BJ (cell line): ENCODE measurements at places on chromosomes 1 and 21. TPM values are rescaled to one million over a fixed set of nuclear protein-coding genes. Genes with fewer than 3 reads are reported as not detected.

The OR2G6 gene
- not detected in 2 replicates for polyA plus RNA-seq

The COL24A1 gene
- 0.28 and 0.59 TPM in 2 replicates for polyA plus RNA-seq

The UBL4B gene
- polyA plus RNA-seq = 22.9 and 34.8 TPM in 2 replicates

The INAVA gene
- 0.01 TPM in 1 of 2 replicates, not detected in the other for polyA plus RNA-seq

The UBASH3A gene
- polyA plus RNA-seq = not detected in 2 replicates

The TFAP2E gene
- polyA plus RNA-seq = 0.07 and 0.13 TPM in 2 replicates

The MMEL1 gene
- polyA plus RNA-seq = 0.17 TPM in 1 of 2 replicates, not detected in the other

The TMEM222 gene
- 39.4 and 76.2 TPM in 2 replicates for polyA plus RNA-seq

The HFM1 gene
- not detected in 2 replicates for polyA plus RNA-seq

The CALML6 gene
- 0.31 and 0.45 TPM in 2 replicates for polyA plus RNA-seq

The HCRTR1 gene
- polyA plus RNA-seq = not detected in 2 replicates

The RAB3B gene
- polyA plus RNA-seq = 27.4 and 44.0 TPM in 2 replicates

The PPFIA4 gene
- polyA plus RNA-seq = 2.0 and 3.8 TPM in 2 replicates

The NUP210L gene
- not detected in 2 replicates for polyA plus RNA-seq

The UMODL1 gene
- polyA plus RNA-seq = 0.04 TPM in 1 of 2 replicates, not detected in the other

The OR10Z1 gene
- not detected in 2 replicates for polyA plus RNA-seq

The RAB42 gene
- 2.0 and 2.8 TPM in 2 replicates for polyA plus RNA-seq

The TCEA3 gene
- polyA plus RNA-seq = 17.8 and 21.0 TPM in 2 replicates

The ZFP69B gene
- polyA plus RNA-seq = 1.5 and 2.5 TPM in 2 replicates

The ZNF683 gene
- polyA plus RNA-seq = not detected in 2 replicates

The GUCA2A gene
- polyA plus RNA-seq = not detected in 2 replicates

The TLCD4 gene
- 0.09 and 0.20 TPM in 2 replicates for polyA plus RNA-seq

The RC3H1 gene
- 10.6 and 14.1 TPM in 2 replicates for polyA plus RNA-seq

The AADACL4 gene
- polyA plus RNA-seq = 0.20 and 0.21 TPM in 2 replicates

The AKR7A2 gene
- 51.1 and 73.6 TPM in 2 replicates for polyA plus RNA-seq

The ZNF692 gene
- 13.1 and 19.5 TPM in 2 replicates for polyA plus RNA-seq

The FAM151A gene
- polyA plus RNA-seq = not detected in 2 replicates

The DNASE2B gene
- polyA plus RNA-seq = not detected in 2 replicates

The SLAMF6 gene
- polyA plus RNA-seq = not detected in 2 replicates

The HSD3B1 gene
- polyA plus RNA-seq = not detected in 2 replicates

The TMOD4 gene
- 0.16 and 0.18 TPM in 2 replicates for polyA plus RNA-seq

The RORC gene
- not detected in 2 replicates for polyA plus RNA-seq

The ASCL5 gene
- 0.06 TPM in 1 of 2 replicates, not detected in the other for polyA plus RNA-seq

The PTTG1IP gene
- 234 and 249 TPM in 2 replicates for polyA plus RNA-seq

The RSBN1 gene
- 4.0 and 11.0 TPM in 2 replicates for polyA plus RNA-seq

The CYP4A11 gene
- not detected in 2 replicates for polyA plus RNA-seq

The MIXL1 gene
- 0.07 and 0.09 TPM in 2 replicates for polyA plus RNA-seq

The RHEX gene
- polyA plus RNA-seq = not detected in 2 replicates

The ZNF691 gene
- polyA plus RNA-seq = 4.8 and 5.6 TPM in 2 replicates

The ADGRL4 gene
- 0.81 and 2.2 TPM in 2 replicates for polyA plus RNA-seq

The LCE3E gene
- not detected in 2 replicates for polyA plus RNA-seq
